ENCODE measurements at places on chromosomes 4 and X. TPM values are rescaled to one million over a fixed set of nuclear protein-coding genes. Genes with fewer than 3 reads are reported as not detected.

GAK gene
- total RNA-seq: 22.6 TPM

DRD5 gene
- total RNA-seq: not detected

HAND2 gene
- 87.0 TPM for total RNA-seq

ZNF718 gene
- 3.0 TPM for total RNA-seq

MAGEA4 gene
- not detected for total RNA-seq

GABRA4 gene
- total RNA-seq: 25.9 TPM

GPRASP2 gene
- 14.0 TPM for total RNA-seq

FAM193A gene
- 13.9 TPM for total RNA-seq

NAT8L gene
- total RNA-seq: 0.39 TPM

DNA sequence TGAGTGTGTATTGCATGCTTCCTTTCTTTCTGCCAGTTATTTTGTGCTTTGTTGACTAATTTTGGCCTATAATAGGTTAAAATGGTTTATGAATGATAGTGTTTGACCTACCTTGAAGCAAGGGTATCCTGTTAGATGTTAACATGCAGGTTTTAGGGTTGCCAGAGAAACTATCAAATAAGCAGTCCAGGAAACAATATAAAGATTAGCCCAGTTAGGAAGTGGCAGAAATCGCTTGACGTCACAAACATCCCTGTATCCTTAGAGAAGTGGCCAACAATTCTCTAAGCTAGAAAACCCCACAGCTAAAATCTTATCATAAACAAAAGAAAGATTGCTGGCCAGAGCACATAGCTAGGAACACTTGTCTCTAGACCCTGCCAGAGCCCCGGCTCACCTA lies 3.8 kb downstream of the NAP1L5 start:
- H3K36me3 ChIP-seq: peaks cover 50% of the 10 kb centered on the region
- H3K27me3 ChIP-seq: no peaks in the 10 kb centered on the region
- H3K4me3 ChIP-seq: no peak overlapping the region
- no peak for DNase-seq
- H3K27ac ChIP-seq: no peak overlapping the region

GRCh38 chrX:107741404-107741790 lies 34.2 kb downstream of the TSC22D3 start:
- DNase-seq: no peak
- no peaks in the 10 kb centered on the region for H3K27me3 ChIP-seq
- peaks cover 16% of the 10 kb centered on the region for H3K4me1 ChIP-seq
- H3K4me3 ChIP-seq: peak overlapping the region; percentile 26
- H3K27ac ChIP-seq: peak overlapping the region; percentile 93

- H3K27ac ChIP-seq: peak overlapping the region; percentile 75
- H3K36me3 ChIP-seq: peaks cover 1% of the 10 kb centered on the region
- H3K27me3 ChIP-seq: no peaks in the 10 kb centered on the region
- no peak overlapping the region for H3K4me3 ChIP-seq
- peaks cover 5% of the 10 kb centered on the region for H3K4me1 ChIP-seq
- DNase-seq: peak; percentile 79
These were observed 95.6 kb downstream of the AFAP1 start for GRCh38 chr4:7843831-7844593.

- no peak overlapping the region for H3K27ac ChIP-seq
- no peaks in the 10 kb centered on the region for H3K36me3 ChIP-seq
- H3K4me1 ChIP-seq: peaks cover 23% of the 10 kb centered on the region
- no peak overlapping the region for H3K4me3 ChIP-seq
- DNase-seq: no peak
These were observed 58.0 kb upstream of the KLF3 start for GRCh38 chr4:38605753-38606586.

GRCh38 chrX:18172970-18173369 lies 47.7 kb downstream of the BEND2 start:
- no peaks in the 10 kb centered on the region for H3K27me3 ChIP-seq
- no peak overlapping the region for H3K4me3 ChIP-seq
- DNase-seq: no peak
- no peaks in the 10 kb centered on the region for H3K36me3 ChIP-seq
- H3K27ac ChIP-seq: no peak overlapping the region
- no peaks in the 10 kb centered on the region for H3K4me1 ChIP-seq

GRCh38 chr4:11480683-11481082 lies 52.0 kb upstream of the HS3ST1 start:
- no peaks in the 10 kb centered on the region for H3K36me3 ChIP-seq
- H3K4me1 ChIP-seq: no peaks in the 10 kb centered on the region
- H3K4me3 ChIP-seq: no peak overlapping the region
- H3K27me3 ChIP-seq: no peaks in the 10 kb centered on the region

DNA sequence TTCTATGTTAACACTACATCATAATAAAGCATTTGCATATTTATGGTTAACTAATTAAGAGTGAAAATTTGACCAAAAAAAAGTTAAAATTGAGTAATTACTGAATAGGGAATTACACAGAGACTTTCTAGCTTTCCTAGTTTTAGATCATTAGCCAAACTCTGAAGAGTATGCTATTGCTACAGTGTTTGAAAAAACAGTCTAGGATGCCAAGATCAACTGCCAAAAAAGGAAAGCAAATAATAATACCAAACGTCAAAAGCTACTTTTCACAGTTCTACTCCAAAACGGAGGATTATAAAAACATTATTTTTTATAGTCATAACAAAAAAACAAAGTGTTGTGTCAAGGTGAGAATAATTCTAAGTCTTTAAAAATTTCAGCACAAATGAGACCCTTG lies 359.8 kb upstream of the CTSO start:
- DNase-seq: no peak
- no peak overlapping the region for H3K27ac ChIP-seq
- no peaks in the 10 kb centered on the region for H3K4me1 ChIP-seq

GRCh38 chr4:159016593-159017024 lies 86.3 kb upstream of the RAPGEF2 start:
- H3K4me1 ChIP-seq: peaks cover 4% of the 10 kb centered on the region
- H3K27ac ChIP-seq: no peak overlapping the region
- no peaks in the 10 kb centered on the region for H3K36me3 ChIP-seq
- H3K27me3 ChIP-seq: no peaks in the 10 kb centered on the region
- no peak overlapping the region for H3K4me3 ChIP-seq

- no peak overlapping the region for H3K27ac ChIP-seq
- no peaks in the 10 kb centered on the region for H3K36me3 ChIP-seq
- peak; percentile 9 for DNase-seq
- no peaks in the 10 kb centered on the region for H3K4me1 ChIP-seq
- no peak overlapping the region for H3K4me3 ChIP-seq
These were observed 118.4 kb downstream of the DTHD1 start for GRCh38 chr4:36399762-36400353.

GRCh38 chr4:159204566-159204965 lies 101.7 kb downstream of the RAPGEF2 start:
- DNase-seq: no peak
- no peaks in the 10 kb centered on the region for H3K36me3 ChIP-seq
- no peaks in the 10 kb centered on the region for H3K27me3 ChIP-seq
- H3K27ac ChIP-seq: no peak overlapping the region

- no peak overlapping the region for H3K4me3 ChIP-seq
- H3K36me3 ChIP-seq: peaks cover 4% of the 10 kb centered on the region
- no peak overlapping the region for H3K27ac ChIP-seq
- H3K27me3 ChIP-seq: no peaks in the 10 kb centered on the region
These were observed 11.9 kb upstream of the ADD1 start for GRCh38 chr4:2831611-2832308.

GRCh38 chrX:10045327-10046000 lies 78.3 kb downstream of the CLDN34 start:
- H3K27ac ChIP-seq: peak overlapping the region; percentile 72
- H3K36me3 ChIP-seq: no peaks in the 10 kb centered on the region
- DNase-seq: peak; percentile 40
- peaks cover 39% of the 10 kb centered on the region for H3K4me1 ChIP-seq
- H3K4me3 ChIP-seq: no peak overlapping the region

DNA sequence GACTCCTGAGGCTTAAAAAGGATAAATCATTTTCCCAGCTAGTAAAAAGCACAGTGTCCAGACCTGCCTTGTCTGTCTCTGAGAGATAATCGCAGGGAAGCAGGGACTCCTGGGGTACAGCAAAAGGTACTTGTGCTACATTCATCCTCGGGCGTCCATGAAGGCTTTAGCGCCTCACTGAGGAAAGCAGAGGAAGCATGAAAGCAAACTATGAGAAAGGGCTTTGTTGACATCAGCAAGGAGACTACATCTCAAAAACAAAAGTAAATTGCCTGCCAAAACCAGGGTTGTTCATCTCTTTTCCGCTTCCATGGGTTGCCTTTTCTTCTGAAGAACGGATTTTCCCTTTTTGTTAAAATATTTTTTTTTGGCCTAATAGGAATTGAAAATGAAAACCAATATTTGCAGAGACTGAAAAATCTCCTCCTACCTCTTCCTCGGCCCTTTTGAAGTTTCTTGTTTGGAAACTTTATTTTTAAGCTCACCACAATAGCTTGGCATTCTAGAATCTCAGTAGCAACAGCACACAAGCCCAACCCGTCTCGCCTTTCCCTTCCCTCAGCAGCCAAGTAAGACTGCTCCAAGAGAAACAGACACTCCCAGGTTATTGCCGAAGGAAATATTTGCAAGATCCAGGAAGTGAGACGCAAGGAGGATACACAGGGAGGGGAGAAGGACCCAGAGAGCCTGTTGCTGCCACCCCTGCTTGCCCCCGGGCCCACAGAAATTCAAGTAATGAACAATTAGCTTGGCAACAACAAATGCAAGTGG lies 148.3 kb upstream of the DGKK start:
- no peaks in the 10 kb centered on the region for H3K36me3 ChIP-seq
- H3K4me1 ChIP-seq: no peaks in the 10 kb centered on the region
- H3K27ac ChIP-seq: peak overlapping the region; percentile 33
- no peak overlapping the region for H3K4me3 ChIP-seq
- H3K27me3 ChIP-seq: no peaks in the 10 kb centered on the region

DNA sequence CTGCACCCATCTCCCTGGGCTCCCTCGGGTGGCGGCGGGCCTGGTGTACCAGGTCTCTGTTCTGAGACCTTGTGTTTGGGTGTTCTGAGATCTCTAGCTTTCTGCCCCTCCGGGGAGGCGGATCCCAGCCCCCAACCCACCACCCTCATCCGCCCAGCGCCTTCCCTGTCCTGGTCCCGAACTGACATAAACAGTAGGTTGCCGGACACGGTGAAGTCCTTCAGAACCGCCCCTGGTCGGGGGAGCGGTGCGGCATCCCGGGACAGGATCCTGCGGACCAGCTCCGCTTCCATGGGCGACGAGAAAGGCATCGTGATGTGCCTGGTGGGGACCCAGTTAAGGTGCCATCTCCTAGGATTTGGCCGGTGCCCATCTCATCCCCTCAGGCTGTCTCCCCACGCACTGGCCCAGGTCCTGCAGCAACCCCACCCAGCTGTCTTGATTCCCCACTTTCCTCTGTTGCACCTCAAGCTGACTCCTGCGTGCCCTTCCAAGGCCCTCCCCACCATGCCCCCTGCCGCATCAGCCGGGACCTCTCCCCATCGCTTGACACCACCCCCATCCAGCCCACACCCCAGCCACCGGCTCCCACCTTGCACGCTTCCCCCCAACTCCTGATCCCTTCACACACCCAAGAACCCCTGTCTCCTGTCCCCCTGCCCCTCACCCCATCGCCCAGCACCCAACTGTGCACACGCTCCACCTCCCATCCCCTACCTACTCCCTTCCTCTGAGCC lies 900 bp downstream of the CTAG2 start:
- H3K27ac ChIP-seq: no peak overlapping the region
- no peak overlapping the region for H3K4me3 ChIP-seq
- no peaks in the 10 kb centered on the region for H3K4me1 ChIP-seq
- H3K27me3 ChIP-seq: no peaks in the 10 kb centered on the region

DNA sequence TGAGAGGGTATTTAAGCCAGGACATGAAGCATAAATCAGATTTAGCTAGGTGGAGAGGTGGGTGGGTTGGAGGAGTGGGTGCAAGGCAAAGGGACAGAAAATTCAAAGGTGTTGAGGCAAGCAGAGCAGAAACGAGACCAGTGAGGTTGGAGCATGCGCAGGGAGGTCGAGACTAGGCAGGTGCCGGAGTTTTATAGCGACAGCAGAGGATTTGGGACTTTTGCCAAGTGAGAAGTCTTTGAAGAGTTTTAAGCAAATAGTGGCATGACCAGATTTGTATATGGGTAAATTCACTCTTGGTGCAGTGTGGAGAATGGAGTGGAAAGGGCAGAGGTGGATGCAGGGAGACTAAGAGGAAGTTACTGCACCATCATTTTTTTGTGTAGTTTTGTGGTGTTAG lies 107.0 kb upstream of the TLR2 start:
- no peaks in the 10 kb centered on the region for H3K36me3 ChIP-seq
- H3K4me1 ChIP-seq: peaks cover 33% of the 10 kb centered on the region
- H3K27me3 ChIP-seq: no peaks in the 10 kb centered on the region
- no peak for DNase-seq
- H3K27ac ChIP-seq: no peak overlapping the region
- H3K4me3 ChIP-seq: no peak overlapping the region

DNA sequence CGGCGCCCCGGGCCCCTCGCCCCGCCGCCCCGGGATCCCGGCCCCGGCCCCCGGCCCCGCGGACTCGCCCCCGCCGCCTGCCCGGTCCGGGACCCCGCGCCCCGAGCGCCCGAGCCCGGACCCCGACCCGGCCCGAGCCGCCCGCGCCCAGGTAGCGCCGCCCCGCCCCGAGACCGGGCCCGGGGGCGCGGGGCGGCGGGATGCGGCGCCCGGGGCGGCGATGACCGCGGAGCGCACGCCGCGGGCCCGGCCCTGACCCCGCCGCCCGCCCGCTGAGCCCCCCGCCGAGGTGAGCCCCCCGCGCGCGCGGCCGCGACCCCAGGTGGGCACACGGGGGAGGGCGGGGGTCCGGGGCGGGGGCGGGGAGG lies 224 bp downstream of the FGFRL1 start:
- no peak overlapping the region for H3K27ac ChIP-seq
- H3K36me3 ChIP-seq: no peaks in the 10 kb centered on the region
- DNase-seq: no peak

GRCh38 chrX:67893931-67894330 lies 350.1 kb downstream of the AR start:
- H3K4me3 ChIP-seq: no peak overlapping the region
- no peaks in the 10 kb centered on the region for H3K4me1 ChIP-seq
- H3K36me3 ChIP-seq: no peaks in the 10 kb centered on the region
- no peaks in the 10 kb centered on the region for H3K27me3 ChIP-seq
- no peak for DNase-seq

DNA sequence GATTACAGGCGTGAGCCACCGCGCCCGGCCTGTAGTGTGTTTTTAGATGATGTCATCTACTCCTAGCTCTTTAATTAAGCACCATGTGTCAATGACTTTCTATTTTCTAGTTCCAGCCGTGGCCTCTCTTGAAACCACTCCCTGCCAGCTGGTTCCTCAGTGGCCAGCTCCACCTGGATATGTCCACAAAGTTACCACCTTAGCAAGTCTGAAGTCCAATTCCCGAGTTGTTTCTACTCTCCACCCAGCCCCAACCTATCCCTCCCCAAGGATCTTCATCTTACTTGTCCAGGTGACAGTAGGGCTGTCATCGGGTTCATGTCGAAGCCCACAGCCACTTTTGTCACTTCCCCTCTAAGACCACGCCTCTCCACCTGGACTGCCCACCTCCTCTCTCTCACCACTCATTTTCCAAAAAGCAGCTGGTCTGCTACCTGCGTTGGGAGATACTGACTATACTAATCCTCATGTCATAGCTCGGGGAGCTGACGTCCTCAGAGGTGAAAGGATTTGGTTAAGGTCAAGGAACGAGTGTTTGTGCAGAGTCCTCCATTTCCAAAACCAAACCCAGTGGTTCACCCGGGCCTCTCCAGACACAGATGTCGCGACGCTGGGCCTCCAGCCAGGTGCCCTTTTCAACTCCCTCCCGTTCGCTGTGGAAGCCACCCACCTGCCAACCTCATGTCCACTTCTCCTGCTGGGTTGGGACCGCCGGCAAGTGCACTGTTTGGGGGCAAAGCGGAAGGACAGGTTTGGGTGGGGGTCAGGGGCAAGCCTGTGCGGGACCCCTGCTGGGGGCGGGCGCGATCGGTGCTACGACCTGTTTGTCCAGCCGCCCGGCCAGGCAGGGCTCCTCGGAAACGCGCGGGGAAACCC lies 704 bp downstream of the FAM3A start:
- no peaks in the 10 kb centered on the region for H3K27me3 ChIP-seq
- H3K4me1 ChIP-seq: peaks cover 19% of the 10 kb centered on the region
- no peaks in the 10 kb centered on the region for H3K36me3 ChIP-seq
